ENCODE measurements at places on chromosomes 11 and 22. TPM values are rescaled to one million over a fixed set of nuclear protein-coding genes. Genes with fewer than 3 reads are reported as not detected.

UCP3 gene
- 0.10 TPM for total RNA-seq

PIWIL4 gene
- 1.1 TPM for total RNA-seq

INTS4 gene
- 22.3 TPM for total RNA-seq

OR1S2 gene
- not detected for total RNA-seq

B4GAT1 gene
- 53.3 TPM for total RNA-seq

SORL1 gene
- total RNA-seq, result 1.9 TPM

THY1 gene
- 16.1 TPM for total RNA-seq

GLYAT gene
- total RNA-seq, result not detected

GRCh38 chr22:31497148-31497938 is 1.0 kb downstream of the SFI1 start:
- DNase-seq, result no peak

DNA sequence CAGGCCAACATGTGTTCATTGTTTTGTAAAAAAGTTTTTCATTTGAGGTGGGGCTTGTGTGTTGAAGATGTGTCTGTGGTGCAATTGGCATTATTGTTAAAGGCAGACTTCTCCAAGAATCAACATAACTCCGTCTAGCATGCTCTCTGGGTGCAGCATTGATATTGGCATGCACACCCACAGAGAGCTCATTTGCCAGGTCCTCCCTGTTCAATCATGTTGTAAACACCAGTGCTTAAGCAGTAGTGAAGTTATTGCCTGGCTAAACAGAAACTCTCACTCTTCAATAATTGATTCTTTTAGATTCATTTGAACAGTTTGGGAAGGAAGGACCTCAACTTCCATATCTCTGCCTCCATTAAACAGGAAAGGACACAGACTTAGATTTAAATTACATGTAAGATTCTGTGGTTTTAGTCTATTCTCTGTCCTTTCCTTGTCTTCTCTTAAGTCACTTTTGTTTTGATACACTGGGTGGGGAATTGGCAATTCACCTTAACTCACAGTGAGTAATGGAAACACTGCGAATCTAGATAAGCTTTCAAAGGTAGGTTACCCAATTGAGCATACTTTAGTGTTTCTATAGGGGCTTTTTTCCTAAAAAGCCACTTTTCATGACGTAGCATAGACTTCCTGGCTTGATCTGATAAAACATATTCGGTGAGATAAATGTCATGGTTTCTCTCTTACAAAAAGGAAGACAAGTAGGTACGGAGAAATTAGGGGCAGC is 30.8 kb upstream of the EXPH5 start:
- no peak for DNase-seq

GRCh38 chr11:134455516-134455915 is 43.5 kb upstream of the B3GAT1 start:
- no peak for DNase-seq

GRCh38 chr11:85619499-85619898 is 7.6 kb downstream of the DLG2 start:
- DNase-seq, result no peak

DNA sequence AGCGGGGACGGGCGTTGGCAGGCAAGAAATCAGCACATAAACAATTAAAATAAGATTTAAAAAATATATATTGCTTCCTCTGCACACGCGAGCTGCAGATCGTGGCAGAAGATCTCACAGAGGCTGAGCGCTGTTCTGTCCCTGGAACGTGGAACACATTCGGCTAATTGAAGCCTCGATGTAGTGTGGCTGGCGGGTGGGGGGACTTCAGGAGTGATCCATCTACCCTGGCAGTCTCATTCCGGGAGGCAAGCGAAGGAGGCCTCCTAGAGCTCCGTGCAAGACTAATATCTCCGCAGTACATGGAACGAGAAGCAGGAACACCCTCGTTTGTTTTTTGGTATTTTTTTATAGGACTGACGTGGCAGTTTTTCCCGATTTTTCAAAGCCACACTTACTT is 402.4 kb downstream of the MN1 start:
- no peak for DNase-seq

GRCh38 chr11:33606762-33607161 is 93.9 kb downstream of the C11orf91 start:
- DNase-seq, result no peak

DNA sequence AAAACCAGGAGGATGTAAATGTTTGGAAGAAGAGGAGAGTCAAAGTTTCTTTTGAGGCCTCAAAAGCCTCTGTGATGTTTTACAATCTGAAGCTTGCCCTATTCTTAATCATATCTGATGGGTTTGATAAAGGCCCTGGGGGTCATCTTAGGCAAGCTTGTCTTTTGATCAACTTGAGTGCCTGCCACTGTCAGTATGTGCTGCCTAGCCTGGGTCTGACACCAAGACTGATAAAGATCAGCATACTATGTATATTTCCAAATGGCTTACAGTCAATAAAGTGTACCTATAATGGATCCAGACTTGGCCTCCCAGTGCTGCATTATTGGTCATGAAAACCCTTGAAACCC is 12.7 kb downstream of the EHF start:
- DNase-seq, result no peak

DNA sequence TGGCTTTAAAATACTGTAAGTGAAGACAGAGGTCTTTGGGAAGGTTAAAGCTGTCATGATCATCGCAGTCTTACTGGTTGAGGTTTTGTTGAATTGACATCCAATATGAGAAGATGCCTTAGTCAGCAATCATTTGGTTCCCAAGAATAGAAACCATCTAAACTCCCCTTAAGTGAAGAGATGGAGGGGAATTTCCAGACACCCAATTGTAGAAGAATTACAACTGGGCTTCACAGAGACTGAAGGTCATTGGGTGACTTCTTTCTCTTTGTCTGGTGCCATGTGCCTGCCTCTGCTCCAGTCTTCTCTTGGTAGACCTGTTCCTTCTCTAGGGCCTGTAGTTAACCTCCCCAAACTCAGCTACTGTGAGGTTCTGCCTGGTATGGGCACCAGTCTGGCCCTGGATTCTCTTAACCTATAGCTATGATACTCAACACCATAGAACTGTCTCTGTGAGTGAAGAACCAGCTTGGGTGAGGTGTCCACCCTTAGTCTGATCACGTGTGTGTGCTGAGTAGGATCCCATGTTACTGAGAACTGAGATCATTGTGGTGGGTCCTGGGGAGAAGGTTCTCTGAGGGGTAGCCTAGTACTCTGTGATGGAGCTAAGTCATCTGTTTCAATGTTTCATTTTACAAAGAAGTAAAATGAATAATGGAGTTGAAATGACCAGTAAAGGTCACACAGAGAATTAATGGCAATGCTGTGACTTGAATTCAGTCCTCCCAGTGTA is 182.5 kb downstream of the CSNK2A3 start:
- DNase-seq, result no peak

DNA sequence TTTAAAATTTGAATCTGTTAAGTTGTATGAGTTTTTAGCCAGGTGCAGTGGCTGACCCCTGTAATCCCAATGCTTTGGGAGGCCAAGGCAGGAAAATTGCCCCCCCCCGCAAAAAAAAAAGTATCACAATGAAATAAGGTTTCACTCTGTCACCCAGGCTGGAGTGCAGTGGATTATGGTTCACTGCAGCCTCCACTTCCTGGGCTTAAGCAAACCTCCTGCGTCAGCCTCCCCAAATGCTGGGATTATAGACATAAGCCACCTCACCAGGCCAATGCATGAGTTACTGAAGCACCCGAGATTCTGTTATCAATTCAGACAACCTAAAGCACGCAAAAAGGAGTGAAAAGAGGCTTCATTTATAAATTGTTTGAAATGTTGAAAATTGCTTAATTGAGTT is 2.4 kb upstream of the CHID1 start:
- DNase-seq, result no peak

GRCh38 chr11:94549146-94549545 is 5.4 kb downstream of the FUT4 start:
- DNase-seq, result no peak

DNA sequence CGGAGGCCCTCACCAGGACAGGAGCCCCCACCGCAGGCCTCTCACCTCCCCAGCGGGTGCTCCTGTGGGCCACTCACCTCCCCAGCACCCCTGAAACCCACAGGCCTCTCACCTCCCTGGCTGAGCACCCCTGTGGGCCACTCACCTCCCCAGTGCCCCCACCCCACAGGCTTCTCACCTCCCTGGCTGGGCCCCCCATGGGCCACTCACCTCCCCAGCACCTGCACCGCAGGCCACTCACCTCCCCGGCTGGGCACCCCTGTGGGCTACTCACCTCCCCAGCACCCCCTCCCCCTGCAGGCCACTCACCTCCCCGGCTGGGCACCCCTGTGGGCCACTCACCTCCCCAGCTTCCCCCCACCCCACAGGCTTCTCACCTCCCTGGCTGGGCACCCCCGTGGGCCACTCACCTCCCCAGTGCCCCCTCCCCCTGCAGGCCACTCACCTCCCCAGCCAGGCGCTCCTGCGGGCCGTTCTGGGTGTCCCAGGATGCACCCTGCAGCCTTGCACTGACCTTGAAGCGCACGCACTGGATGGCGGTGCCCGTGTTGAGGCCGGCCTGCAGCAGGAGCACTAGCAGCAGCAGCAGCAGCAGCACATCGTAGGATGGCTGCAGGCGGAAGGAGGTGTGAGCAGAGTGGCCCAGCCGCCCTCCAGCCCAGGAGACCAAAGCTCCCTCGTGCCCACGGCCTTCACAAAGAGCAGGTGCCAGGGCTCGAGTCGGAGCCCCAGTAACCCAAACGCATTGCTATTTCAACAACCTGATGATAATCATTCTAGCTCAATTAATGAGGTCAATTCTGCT is 5.7 kb upstream of the TTLL8 start:
- no peak for DNase-seq

- no peak for DNase-seq
These were observed 103.0 kb downstream of the PARVA start for GRCh38 chr11:12480401-12480800.

DNA sequence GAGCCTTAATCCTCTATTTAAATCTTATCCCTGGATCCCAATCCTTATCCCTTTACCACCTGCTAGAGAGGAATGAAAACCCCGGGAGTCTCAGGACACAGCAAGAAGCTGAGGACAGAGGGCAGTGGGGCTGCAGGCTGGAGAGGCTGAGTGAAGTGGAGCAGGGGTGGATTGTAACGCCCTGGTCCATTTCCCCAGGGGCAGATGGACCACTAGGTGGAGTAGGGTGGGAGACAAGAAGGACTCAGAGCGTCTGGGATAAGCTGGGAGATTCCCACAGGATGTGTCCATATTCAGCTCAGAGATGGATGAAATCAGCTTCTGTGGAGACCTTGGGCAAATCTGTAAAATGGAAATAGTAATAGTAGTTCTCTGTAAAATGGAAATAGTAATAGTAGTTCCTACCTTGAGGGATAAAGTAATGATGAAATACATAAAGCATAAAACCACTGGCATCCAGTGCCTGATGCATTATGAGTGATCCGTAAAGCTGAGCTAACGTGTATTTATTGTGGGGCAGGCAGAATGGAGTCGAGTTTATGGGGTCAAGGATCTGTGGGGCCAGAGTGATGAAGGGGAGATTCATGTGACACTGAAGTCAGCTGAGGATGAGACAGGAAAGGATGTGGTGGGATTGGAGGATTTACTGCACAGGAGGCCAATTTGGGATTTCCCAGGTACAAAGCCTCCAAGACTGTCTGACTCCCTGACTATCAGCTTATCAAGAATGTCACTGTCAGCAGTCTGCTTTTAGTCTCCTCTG is 1.9 kb upstream of the ROBO4 start:
- no peak for DNase-seq

GRCh38 chr11:67670316-67671210 is 3.9 kb downstream of the ALDH3B2 start:
- no peak for DNase-seq

GRCh38 chr11:128391811-128392210 is 195.5 kb downstream of the ETS1 start:
- no peak for DNase-seq

DNA sequence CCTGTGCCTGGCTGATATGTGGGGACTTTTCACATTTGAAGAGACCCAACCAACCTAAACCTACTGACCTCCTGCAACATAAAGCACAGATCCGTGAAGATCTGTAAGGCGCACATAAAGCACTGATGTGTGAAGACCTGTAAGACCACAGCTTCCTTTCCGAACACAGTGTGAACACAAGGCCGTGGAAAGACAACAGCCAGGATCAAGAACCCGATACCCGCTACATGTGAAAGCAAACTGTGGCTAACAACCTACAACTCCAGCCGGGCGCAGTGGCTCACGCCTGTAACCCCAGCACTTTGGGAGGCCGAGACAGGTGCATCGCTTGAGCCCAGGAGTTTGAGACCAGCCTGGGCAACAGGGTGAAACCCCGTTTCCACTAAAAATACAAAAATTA is 17.6 kb upstream of the PPFIA1 start:
- DNase-seq, result no peak

GRCh38 chr11:85048801-85049200 is 578.3 kb downstream of the DLG2 start:
- DNase-seq, result no peak

DNA sequence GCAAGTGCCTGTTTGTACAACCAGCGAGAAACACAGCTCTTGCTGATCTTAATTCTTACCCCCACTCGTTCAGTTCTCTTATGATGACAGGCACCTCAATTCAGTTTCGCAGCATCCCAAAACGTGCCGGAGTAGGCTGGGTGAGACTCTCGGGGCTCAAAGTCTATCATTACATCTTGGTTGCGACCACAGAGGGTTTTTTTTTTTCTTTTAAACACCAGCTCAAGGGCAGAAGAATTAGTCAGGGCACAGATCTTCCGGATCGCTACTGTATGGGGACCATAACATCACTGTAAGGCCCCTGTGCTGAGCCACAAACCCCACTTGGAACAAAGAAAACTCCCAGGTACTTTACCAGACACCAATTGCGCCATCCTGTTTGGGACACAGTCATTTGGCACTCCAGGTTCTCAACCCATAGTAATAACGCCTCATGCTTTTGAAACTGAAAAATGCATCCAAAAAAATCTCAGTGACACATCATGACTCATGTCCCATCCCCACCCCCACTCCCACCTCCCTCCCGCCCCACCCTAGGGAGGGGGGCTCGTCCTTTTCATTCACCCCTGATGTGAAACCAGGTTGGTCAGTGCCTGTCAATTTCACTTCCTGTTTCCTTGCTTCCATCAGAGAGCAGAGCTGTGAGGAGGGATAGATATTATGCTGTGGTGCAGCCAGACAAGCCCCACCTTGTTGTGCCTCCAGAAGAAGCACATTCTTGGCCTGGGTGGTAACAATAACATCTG is 41.0 kb upstream of the CD5 start:
- no peak for DNase-seq

GRCh38 chr22:35872451-35872850 is 154.8 kb downstream of the APOL5 start:
- no peak for DNase-seq

DNA sequence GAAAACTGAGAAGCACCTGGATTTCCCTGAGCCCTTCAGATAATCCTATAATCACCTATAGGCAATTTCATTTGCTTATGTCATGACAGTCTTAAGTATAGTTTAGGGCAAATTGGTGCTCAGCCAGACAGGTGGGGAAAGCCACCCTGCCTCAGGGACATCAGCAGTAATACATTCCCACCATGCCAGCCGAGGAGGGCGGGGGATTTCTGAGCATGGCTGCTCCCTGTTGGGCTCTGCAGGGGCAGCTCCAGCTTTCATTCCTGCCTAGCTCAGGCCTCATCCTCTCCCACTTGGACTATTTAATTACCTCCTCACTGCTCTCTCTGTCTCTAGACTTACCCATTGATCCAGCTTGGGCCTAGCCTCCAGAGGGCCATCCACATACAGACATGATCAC is 9.0 kb upstream of the DRD2 start:
- no peak for DNase-seq

- DNase-seq, result no peak
These were observed 1.0 kb downstream of the POU2AF3 start for GRCh38 chr11:111299101-111300026.

Measured in glomerular endothelial cell (primary cell).